ENCODE measurements at places on chromosomes 7 and 10. TPM values are rescaled to one million over a fixed set of nuclear protein-coding genes. Genes with fewer than 3 reads are reported as not detected.

DNA sequence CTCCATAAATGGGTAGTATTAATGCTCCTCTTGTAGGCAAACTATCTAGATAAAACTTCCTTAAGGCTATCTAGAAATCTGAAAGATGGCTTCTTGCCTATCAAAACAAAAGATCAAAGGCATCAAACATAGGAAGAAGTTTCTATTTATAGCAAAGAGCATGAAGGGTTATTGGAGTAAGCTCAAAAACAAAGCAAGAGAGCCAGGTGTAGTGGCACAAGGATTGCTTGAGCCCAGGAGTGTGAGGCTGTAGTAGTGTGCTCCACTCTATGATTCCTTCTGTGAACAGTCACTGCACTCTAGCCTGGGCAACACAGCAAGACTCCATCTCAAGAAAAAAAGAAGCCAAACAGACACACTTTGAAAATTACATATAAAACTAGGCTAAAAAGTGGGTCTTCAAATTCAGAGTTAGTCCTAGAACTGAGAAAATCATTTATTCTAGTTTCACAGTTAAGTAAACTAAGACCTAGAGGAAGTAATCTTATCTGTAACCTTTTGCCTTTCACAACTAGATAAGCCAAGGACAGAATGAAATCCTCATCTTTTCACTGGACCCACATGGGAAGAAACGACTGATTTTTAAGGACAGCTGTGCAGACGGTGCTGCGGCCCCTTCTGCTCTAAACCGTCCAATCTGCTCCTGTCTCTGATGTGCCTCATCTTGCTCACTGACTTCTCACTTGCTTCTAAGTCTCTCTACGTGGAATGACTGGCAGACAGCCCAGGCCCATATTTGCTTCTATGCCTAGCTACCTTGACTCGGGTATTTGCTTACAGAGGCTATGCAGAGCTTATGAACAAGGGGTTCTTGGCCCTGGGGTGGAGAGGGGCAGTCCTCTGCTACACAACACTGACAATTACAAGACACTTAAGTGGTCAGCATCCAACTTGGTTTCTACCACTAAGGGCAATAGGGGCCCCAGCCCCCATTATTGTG, 50.0 kb downstream of the ESYT2 start:
- no peak for DNase-seq

DNA sequence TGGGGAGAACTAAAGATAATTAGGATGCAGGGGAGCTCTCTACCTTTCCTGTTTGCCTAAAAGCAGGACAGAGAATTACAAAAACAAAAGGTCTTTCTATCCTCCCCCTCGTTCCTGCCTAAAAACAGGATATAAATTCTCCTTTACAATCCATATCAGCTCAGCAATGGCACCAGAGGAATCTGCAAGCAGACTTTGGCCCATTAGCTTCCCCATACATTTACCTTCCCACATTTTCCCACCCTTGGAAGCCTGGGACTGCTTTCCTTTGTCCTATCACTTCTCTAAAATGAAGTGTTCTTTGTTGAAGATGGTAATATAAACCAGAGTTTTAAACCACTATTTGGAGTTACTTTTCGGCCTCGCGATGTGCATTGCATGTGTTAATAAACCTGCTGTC, 15.5 kb downstream of the SHTN1 start:
- no peak for DNase-seq

DNA sequence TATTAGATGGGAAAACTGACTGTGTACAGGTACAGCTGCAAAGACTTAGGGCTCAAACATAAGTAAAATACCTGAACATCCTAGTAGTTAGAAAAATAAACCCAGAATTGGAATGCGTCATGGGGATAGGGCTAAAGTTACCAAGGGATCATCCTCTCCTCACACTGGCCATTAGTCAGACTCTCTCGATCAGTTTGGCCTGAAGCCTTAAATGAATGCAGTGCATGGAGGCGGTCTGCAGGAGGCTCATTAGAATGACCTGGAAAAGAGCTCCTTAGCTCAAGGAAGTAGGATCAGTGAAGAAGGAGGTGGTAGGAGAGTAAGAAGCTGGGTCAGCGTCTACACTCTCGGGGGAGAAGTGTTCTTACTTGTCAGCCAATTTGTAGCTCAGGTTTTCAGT, 35.3 kb downstream of the DENND2A start:
- no peak for DNase-seq

DNA sequence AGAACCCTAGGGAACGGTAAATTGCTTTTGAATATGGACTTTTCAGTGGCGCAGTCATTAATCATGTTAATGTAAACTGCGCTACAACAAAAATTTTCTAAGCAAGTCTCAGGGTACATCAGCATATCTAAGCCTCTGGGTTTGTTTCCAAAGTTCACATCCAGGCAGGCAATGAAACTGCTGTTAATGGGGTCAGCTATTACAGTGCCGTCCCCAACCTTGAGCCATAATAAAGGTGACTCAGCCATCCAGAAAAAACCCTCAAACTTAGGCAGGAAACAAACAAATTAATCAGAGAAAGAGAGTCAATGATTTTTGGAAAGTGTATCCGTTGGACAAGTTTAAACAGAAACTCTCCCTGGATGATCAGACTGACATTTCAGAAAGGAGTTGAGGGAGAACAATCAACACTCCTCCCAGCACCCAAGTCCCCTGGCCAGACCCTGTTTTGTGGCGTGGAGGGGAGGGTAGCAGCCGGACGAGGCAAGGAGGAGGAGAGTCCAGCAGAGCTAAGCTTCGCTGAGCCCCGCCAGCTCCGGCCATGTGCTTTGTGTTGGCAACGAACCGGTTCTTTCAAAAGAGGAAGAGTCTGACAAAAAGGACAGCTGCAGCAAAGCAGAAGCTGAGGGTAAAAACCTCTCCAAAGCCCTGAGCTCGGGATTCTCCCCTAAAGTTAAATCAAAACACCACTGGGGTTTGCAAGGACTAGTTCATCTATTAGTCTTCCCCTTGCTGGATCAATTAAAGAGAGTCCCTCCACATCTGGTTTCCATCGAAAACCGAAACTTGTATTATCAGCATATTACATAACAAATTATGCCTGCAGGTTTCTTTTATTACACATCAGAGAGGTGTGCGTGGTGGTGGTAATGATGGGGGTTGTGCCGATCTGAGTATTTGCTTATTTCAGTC, 3.6 kb downstream of the FAM53B start:
- peak; percentile 76 for DNase-seq

DNA sequence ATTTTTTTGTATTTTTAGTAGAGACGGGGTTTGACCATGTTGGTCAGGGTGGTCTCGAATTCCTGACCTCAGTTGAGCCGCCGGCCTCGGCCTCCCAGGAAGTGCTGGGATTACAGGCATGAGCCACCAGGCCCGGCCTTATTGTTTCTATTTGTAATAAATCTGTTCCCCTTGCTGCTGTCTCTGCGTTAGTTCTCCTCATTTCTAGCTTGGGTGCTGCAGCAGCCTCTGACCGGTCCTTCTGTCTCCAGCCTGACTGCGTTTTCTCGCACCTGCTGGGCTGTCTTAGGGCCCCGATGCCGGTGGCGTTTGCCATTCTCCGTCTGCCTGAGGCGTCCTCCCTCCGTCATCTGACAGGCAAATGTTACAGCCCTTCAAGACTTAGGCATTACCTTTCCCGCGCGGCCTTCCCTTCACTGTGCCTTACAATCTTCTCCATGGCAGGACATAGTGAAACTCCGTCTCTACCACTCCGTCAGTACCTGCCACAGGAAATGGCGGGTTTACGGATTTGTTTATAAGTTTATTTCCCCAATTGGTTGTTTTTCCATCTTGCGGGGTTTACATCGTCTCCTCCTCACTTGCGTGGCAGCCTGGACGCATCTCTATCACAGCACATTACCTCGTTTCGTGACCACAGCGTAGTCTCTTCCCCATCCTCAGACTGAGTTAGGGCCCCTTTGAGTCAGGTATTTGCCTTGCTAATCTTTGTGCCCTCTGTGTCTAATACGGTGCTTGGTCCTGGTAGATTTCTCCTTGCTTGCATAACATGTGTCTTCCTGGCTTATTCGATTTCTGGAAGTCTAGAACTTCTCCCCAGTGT, 2.3 kb upstream of the GIMAP8 start:
- DNase-seq, result no peak

- DNase-seq, result no peak
Observed at GRCh38 chr7:133641436-133641835, 388.6 kb downstream of the EXOC4 start.

DNA sequence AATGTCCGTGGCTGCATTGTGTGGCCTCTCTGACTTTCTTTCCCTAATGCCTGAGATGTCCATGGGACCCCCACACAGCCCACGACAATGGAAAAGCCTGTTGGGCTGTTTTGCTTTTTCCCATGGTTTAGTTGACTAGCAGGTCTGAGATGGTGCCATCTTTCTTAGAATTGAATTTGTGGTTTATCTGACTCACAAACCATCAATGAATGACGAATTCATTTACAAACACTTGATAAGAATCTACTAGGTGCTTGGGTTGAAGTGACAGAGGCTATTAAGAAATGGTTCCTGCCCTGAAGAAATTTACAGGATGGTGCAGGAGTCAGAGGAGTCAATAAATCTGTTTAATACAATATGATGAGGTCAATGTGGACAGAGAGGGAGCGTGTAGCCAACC, 75.4 kb downstream of the OTUD1 start:
- DNase-seq, result no peak

GRCh38 chr10:92238054-92238585, 52.8 kb downstream of the CPEB3 start:
- DNase-seq, result no peak

GRCh38 chr10:43141421-43141820, 3.2 kb downstream of the CSGALNACT2 start:
- no peak for DNase-seq

GRCh38 chr10:60899266-60899665, 44.7 kb downstream of the RHOBTB1 start:
- DNase-seq, result no peak

- DNase-seq, result no peak
Observed at GRCh38 chr7:78333530-78334425, 535.2 kb downstream of the PHTF2 start.

GRCh38 chr7:3234851-3235250, 66.2 kb upstream of the SDK1 start:
- DNase-seq, result no peak

GRCh38 chr10:22244001-22244400, 26.2 kb upstream of the EBLN1 start:
- no peak for DNase-seq

GRCh38 chr7:64494912-64495461, 67.9 kb downstream of the ZNF680 start:
- DNase-seq, result no peak

DNA sequence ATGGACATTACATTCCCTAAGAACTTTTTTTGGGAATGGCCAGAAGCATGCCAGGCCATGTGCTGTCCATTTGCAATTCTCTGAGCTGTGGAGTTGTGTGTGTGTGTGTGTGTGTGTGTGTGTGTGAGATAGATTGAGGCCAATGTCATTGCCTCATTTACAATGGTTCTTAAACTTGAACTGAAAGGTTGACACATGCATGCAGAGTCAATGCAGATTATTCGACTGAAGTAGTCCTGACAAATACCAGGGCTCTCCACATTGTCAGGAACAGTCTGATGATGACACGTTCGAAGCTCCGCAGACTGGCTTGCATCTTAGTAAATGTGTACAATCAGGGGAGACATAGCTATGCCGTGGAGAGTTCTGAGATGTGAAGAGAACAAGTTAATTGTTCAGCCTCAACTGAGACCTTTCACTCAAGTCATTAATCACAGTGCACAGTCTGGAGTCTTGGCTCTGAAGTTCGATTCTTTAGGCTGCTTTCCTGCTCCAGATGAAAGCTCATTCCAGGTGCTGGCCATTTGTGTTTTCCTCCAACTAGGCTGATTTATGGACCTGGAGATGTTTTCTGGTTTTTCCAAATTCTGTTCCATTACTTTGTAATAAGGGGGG, 921.9 kb downstream of the LRMDA start:
- no peak for DNase-seq

DNA sequence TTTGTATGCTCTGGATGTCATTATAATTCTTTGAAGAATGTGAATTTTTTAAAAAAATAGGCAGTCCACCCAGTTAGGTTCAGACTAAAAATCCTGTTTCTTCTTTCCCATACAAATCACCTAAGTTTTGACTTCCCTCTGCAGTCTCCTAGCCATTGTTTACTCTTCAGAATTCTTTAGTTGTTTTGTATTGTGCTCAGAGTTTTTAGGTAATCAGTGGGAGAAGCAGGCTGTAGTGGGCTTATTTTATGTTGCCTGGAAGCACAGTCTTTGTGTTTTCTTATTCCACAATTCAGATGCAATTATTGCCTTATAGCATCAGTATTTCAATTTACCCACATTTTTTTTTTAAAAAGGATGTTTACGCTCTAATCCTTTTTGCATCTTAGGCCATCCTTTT, 94.9 kb downstream of the AKAP9 start:
- DNase-seq, result no peak

GRCh38 chr7:118152149-118152548, 31.8 kb upstream of the LSM8 start:
- DNase-seq, result no peak

- DNase-seq, result no peak
Observed at GRCh38 chr7:68936471-68937035, 661.7 kb upstream of the AUTS2 start.

DNA sequence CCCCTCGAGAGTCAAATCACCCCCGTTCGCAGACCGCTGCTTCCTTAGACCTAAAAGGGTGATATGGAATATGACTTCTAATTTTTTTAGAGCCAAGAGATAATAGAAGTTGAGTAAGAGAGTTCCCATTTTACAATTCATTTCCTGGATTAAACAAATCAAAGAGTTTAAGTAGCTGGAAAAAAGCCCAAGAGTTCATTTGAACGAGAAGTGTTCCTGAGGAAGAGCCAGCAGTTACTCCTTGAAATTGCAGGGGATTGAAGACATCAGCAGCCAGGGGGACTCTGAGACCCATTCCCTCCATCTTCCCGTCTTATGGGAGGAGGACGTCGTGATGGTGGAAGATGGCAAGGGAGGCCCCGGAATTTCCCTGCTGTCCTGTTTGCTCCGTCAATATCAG, 277.0 kb downstream of the WDR11 start:
- no peak for DNase-seq

GRCh38 chr7:136555933-136556332, 312.5 kb upstream of the CHRM2 start:
- DNase-seq, result no peak

DNA sequence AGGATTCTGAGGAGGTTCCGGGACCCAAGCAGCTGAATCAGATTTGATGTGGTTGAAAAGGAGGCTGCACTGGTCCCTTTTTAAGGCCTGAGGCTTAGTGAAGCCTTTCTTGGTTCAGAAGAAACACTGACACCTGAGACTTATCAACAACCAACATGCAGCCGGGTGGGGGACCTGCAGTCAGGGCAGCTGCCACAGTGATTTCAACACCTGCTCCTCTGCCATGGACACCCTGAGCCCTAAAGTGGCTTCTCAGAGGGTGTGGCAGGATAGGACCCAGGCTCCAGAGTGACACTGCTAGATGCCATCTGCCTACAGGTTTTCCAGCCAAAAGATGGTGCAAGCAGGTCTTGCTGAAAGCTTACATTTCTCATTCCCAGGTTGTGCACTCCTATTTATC, 99.3 kb downstream of the COL13A1 start:
- no peak for DNase-seq

ADAM22 gene
- 7.0 TPM for total RNA-seq

PRKCQ gene
- total RNA-seq, result 36.6 TPM

TAS2R41 gene
- 1.3 TPM for total RNA-seq

MRPL32 gene
- 15.6 TPM for total RNA-seq

MKI67 gene
- 2.4 TPM for total RNA-seq

ZNF117 gene
- 2.7 TPM for total RNA-seq

All from hematopoietic multipotent progenitor cell (in vitro differentiated cells).